ENCODE measurements at places on chromosomes 1 and 21. TPM values are rescaled to one million over a fixed set of nuclear protein-coding genes. Genes with fewer than 3 reads are reported as not detected.
A peak's percentile ranks its signal among the peaks of the same experiment; 100 is the strongest.

DNA sequence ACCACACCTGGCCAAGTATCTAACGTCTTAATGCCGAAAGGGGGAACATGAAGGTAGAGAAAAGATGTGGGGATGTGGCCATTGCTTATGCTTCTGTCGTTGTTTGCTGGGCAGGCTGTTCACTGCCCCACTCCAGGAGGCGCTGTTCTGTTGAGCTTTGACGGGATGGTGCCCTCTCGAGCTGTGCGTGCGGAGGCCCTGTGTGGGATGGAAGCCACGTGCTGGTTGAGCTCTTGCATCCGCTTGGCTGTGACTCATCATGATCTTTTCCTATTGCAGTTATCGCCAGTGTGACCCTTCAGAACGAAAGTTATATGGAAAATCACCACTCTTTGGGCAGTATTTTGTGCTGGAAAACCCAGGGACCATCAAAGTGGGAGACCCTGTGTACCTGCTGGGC, 26.3 kb downstream of the MTARC1 start:
- no peaks in the 10 kb centered on the region for H3K4me1 ChIP-seq
- no peak overlapping the region for H3K4me3 ChIP-seq
- H3K27me3 ChIP-seq, result no peaks in the 10 kb centered on the region
- peaks cover 39% of the 10 kb centered on the region for H3K36me3 ChIP-seq
- no peak for DNase-seq
- H3K27ac ChIP-seq, result no peak overlapping the region

GRCh38 chr1:56057466-56058405, 521.6 kb downstream of the PLPP3 start:
- H3K27me3 ChIP-seq, result no peaks in the 10 kb centered on the region
- H3K36me3 ChIP-seq, result no peaks in the 10 kb centered on the region
- no peak overlapping the region for H3K4me3 ChIP-seq
- no peak overlapping the region for H3K27ac ChIP-seq
- DNase-seq, result no peak
- no peaks in the 10 kb centered on the region for H3K4me1 ChIP-seq

DNA sequence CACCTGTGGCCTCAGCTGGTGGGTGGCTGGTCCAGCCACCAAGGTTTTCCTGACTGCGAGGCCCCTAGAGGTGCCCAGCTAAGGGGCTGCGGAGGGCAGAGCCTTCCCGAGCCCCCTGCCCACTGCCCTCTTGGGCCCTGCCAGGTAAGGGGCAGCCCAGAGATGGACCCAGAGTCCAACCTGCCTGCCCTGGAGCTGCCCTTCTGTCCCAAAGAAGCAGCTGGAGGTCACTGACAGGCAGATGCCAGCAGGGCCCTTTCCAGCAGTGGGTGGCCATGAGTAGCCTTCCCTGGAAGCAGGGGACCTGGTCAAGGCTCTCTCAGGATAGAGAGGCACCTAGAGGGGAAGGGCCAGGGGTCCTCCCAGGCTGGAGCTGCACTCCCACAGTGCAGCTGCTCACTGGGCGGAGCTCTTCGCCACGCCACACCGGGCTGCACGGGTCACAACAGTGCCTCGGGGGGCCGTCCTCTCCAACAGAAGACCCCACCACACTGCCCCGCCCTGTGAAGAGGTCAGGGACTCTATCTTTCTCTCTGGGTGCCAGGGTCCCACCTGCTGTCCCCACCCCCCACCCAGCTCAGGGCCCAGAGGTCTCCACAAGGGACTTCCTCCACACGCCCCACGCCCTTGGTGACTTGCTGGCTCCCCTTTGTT, 10.9 kb upstream of the GNB1 start:
- no peaks in the 10 kb centered on the region for H3K36me3 ChIP-seq
- H3K27me3 ChIP-seq, result no peaks in the 10 kb centered on the region
- H3K4me3 ChIP-seq, result no peak overlapping the region
- H3K4me1 ChIP-seq, result peaks cover 18% of the 10 kb centered on the region

DNA sequence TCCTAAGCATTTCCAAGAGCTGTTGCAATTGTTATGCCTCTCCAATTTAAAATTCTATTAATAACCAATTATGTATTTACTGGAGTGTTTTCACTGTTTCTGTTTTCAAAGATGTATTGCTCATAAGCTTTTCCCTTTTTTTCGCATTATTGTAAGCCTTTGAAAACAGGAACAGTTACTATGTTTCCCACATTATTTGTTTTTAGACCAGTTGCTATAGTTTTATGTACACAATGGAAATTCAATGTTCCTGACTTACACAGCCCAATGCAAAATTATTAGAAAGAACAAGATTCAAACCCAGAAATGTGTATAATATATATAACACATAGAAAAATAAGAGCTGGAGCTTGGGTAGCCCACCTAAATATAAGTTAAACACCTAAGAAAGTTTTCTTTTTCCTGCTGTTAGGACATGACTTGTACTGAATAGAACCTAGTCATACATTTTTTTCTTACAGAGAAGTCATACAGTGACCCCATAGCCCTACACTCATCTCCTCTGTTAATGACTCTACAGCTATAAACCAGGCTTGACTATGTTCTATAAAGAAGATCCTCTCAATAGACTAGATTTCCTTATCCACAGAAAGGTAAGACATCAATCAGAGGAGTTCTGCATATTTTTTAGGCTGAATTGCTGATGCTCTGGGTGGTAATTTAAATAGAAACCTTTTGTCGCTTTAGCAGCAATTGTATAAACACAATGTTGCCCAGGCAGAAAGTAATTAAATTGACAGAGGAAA, 299.6 kb downstream of the USH2A start:
- H3K4me1 ChIP-seq, result no peaks in the 10 kb centered on the region
- H3K27me3 ChIP-seq, result no peaks in the 10 kb centered on the region
- no peak overlapping the region for H3K27ac ChIP-seq
- DNase-seq, result no peak
- no peak overlapping the region for H3K4me3 ChIP-seq
- H3K36me3 ChIP-seq, result no peaks in the 10 kb centered on the region

DNA sequence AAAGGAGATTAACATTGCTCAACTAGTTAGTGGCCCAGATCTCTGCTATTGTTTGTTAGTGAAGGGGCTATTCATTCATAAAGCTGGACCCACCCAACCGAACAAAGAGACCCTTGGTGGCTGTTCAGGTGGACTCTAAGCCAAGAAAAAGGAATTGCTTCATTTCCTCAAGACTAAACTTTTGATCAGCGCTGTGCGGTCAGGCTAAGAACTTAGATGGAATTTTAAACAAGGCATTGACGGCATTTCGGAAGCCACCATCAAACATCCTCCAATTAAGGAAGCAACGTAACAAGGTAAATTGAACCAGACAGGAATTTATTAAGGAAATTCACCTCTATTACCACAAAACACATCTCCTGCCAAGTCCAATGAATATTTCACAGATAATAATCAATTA, 19.9 kb upstream of the SHCBP1L start:
- H3K27me3 ChIP-seq, result no peaks in the 10 kb centered on the region
- no peak for DNase-seq
- no peak overlapping the region for H3K4me3 ChIP-seq

GRCh38 chr1:170929835-170930554, 5.3 kb upstream of the MROH9 start:
- DNase-seq, result peak; percentile 75
- H3K4me3 ChIP-seq, result no peak overlapping the region
- H3K36me3 ChIP-seq, result no peaks in the 10 kb centered on the region
- H3K4me1 ChIP-seq, result peaks cover 23% of the 10 kb centered on the region

DNA sequence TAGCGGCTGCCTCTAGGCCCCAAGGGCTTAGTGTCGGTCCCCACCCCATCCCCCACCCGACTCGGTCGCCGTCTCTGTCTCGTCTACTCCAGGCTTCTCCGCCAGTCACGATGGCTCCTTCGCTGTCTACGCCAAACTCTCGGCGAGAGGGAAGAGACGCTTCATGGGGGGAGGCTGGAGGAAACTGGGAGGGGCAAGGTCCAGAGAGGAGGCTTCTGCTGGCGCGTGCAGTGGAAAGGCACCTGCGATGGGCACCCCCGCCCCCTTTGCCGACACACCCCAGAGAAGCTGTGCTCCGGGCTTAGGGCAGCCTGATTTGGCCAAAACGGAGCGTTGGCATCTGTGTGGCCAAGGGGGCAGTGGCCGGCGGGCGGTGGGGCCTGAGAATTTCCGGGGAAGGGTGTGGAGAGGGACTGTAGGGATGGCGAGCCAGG, 1.2 kb upstream of the CSMD2 start:
- no peaks in the 10 kb centered on the region for H3K36me3 ChIP-seq
- peaks cover 3% of the 10 kb centered on the region for H3K4me1 ChIP-seq
- H3K27me3 ChIP-seq, result peaks cover 49% of the 10 kb centered on the region

GRCh38 chr21:38805328-38806152, at the start of gene ETS2:
Gene ETS2, plus strand, starts transcription at chr21:38805929. Its CDS starts 4,106 bp downstream, at chr21:38810035.
- DNase-seq, result peak; percentile 97
- peaks cover 14% of the 10 kb centered on the region for H3K36me3 ChIP-seq
- peak within 1 kb of the TSS; percentile 99 for H3K27ac ChIP-seq
- H3K4me1 ChIP-seq, result peaks cover 48% of the 10 kb centered on the region
- no peaks in the 10 kb centered on the region for H3K27me3 ChIP-seq

- DNase-seq, result no peak
- no peaks in the 10 kb centered on the region for H3K4me1 ChIP-seq
- H3K27me3 ChIP-seq, result no peaks in the 10 kb centered on the region
- no peaks in the 10 kb centered on the region for H3K36me3 ChIP-seq
Measured at GRCh38 chr1:62306065-62306464, 13.2 kb downstream of the KANK4 start.

- peaks cover 40% of the 10 kb centered on the region for H3K4me1 ChIP-seq
- H3K36me3 ChIP-seq, result peaks cover 2% of the 10 kb centered on the region
- H3K27ac ChIP-seq, result peak overlapping the region; percentile 78
- no peaks in the 10 kb centered on the region for H3K27me3 ChIP-seq
Measured at GRCh38 chr1:205313563-205314308, 7.8 kb downstream of the NUAK2 start.

DNA sequence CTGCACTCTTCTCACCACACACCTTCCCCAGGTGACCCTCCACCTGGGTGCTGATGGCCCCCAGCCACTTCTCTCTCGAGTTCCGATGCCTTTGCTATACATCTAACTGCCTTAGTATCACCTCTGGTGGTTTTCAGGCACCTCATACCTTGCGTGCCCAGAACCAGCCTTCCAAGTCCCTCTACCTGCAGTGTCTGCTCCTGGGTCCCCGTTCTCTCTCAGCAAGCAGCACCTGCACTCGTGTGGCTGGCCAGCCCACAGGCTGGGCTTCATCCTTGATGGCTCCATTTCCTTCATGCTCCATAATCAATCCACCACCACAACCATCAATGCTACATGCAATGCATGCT, 49.2 kb upstream of the EDN2 start:
- DNase-seq, result no peak
- no peaks in the 10 kb centered on the region for H3K27me3 ChIP-seq
- no peaks in the 10 kb centered on the region for H3K4me1 ChIP-seq

- DNase-seq, result no peak
- H3K27ac ChIP-seq, result no peak overlapping the region
- H3K4me3 ChIP-seq, result no peak overlapping the region
- H3K36me3 ChIP-seq, result no peaks in the 10 kb centered on the region
- H3K27me3 ChIP-seq, result no peaks in the 10 kb centered on the region
Measured at GRCh38 chr1:198716051-198716450, 77.2 kb downstream of the PTPRC start.

DNA sequence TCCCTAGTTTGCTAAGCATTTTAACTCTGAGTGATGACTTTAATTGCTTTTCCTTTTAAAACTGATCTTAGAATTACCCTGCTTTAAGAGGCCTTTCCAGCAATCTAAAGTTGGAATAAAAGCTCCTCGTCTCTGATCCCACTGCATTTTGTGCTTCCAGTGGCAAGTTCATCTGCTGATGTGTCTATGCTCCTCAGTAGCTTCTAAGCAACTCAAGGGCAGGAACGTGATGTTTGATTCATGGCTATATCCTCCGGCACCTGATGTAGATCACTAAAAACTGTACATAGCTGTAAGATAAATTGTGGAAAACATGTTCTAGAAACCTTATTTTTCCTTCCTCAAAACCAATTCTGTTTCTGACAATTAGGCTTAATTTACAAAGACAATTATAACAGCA, 12.5 kb downstream of the CYYR1 start:
- no peak overlapping the region for H3K27ac ChIP-seq
- no peak overlapping the region for H3K4me3 ChIP-seq
- no peak for DNase-seq

DNA sequence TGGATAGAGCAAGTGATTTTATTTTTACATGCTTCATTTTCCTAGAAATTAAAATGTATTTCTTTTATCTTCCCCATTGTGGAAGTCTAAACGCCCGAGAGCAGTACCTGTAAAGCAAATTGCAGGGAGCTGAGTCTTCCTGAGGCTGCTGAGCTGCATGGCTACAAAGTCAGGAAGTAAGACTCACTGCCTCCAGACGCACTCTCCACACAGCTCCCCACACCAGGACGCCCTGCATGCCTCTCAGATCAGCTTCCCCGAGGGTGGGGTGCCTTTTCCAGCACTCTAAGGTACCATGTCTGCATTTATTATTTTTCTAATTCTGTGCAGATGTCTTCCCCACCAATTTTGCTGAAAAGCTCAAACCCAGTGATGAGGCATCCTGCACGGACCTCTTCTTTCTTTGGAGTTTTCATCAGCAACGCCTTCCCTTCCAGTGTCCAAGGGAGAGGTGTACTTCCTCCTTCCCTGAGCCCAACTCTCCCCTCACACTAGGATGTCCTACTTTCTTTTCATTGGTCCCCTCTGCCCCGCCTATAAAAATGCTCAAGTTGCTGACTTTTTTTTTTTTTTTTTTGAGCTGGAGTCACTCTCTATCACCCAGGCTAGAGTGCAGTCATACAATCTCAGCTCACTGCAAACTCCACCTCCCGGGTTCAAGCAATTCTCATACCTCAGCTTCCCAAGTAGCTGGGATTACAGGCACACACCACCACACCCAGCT, 114.7 kb downstream of the PCNX2 start:
- H3K4me3 ChIP-seq, result no peak overlapping the region
- H3K36me3 ChIP-seq, result peaks cover 6% of the 10 kb centered on the region
- DNase-seq, result no peak
- H3K4me1 ChIP-seq, result no peaks in the 10 kb centered on the region
- no peaks in the 10 kb centered on the region for H3K27me3 ChIP-seq
- no peak overlapping the region for H3K27ac ChIP-seq

GRCh38 chr1:11541956-11542355, 63.0 kb downstream of the DISP3 start:
- H3K4me1 ChIP-seq, result no peaks in the 10 kb centered on the region
- H3K27me3 ChIP-seq, result no peaks in the 10 kb centered on the region
- no peak for DNase-seq
- H3K4me3 ChIP-seq, result no peak overlapping the region
- no peak overlapping the region for H3K27ac ChIP-seq

DNA sequence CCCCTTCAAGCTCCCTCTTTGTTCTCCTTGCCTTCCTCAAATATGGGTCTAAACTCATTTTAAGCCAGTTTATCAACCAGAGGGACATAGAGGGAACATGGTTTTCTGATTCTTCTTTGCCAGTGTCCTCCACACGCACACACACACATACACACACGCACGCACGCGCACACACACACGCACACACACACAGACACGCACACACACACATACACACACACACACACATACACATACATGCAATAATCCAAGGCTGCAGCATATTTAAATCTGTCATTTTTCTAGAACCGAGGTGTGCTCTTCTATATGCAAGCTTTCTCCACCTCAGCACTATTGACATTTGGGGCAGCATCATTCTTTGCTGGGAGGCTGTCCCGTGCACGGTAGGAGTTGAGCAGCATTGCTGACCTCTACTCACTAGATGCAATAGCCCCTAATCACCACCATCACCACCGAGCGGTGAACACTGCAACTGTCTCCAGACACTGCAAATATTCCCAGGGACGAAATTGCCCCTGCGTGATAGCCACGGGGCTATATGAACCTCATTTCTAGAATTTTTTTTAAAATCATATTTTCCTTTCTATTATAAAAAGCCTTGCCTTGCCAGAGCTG, 8.0 kb downstream of the TNFRSF9 start:
- DNase-seq, result no peak

HMCN1 gene
- under 0.01 TPM for polyA plus RNA-seq

PRKCZ gene
- 44.2 TPM for polyA plus RNA-seq

ANKRD34A gene
- polyA plus RNA-seq, result 1.1 TPM

GABRD gene
- polyA plus RNA-seq, result not detected

Measured in small intestine (tissue), 16 donors.